ENCODE measurements at places on chromosomes 3 and 15.

GRCh38 chr3:150351398-150351797, 56.7 kb upstream of the TSC22D2 start:
- DNase-seq, result no peak

- DNase-seq, result no peak
These were observed 57.6 kb downstream of the RARB start for GRCh38 chr3:25485673-25486072.

GRCh38 chr3:126320517-126321293, 36.5 kb downstream of the KLF15 start:
- peak; percentile 77 for DNase-seq

- no peak for DNase-seq
These were observed 13.8 kb downstream of the MUC13 start for GRCh38 chr3:124920718-124921117.

DNA sequence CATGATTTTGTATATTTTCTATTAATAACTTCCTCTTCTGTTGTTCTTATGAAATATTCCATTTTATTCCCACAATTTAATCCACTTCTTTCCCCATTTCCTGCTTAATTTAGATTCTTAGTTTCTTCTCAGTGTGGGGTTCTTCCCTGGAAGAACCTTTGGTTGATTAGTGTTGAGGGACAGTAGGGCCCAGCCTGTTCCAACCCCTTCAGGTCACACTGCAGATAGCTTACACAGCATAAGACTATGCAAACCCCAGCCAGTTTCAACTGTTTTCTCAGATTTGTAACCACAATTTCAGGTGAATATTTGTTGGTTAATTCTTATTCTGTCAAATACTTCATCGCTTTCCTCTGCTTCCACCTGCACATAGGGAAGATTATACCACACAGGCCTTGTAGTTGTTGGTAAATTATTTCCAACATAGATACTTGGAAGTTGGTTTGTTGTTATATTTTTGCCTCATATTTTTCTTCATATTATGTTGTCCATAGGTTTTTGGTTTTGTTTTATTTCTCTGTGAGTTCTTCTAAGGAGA, 34.7 kb downstream of the AADACL2 start:
- DNase-seq, result peak; percentile 5

DNA sequence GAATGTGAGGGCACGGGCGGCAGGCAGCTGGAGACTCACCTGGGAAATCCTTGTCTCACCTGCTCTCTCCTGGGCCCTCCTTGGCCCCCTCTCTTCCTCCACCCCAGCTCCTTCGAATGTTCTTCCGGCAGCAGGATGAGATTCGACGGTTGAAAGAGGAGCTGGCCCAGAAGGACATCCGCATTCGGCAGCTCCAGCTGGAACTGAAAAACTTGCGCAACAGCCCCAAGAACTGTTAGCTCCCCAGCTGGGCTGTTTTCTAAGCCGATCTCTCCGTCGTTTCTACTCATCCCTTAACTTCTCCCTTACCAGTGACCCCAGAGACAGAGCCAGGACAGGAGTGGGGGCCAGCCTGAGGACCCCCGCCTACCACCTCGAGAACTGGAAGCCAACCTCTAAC, 95.0 kb downstream of the ANP32A start:
- DNase-seq, result peak; percentile 62

- no peak for DNase-seq
These were observed 20.1 kb downstream of the IFT57 start for GRCh38 chr3:108202080-108202479.

DNA sequence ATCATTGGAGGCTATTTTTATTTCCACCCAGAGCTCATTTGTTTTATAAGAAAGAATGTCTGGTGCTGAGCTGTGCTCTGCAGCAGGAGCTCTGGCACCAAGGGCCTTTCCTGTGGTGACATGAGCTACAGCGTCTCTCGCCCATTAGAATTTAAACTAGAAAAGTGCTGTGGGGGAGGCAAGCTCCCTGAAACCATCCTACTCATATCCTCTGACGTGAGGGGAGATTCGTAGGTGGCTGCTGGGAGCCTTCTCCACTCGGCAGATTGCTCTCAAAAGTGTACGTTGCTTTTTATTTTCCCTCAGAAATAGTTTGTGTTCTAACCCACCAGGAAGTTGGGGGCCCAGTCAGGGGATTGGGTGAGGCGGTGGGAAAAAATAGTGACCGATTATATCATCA, 76.3 kb upstream of the ARHGEF3 start:
- no peak for DNase-seq

DNA sequence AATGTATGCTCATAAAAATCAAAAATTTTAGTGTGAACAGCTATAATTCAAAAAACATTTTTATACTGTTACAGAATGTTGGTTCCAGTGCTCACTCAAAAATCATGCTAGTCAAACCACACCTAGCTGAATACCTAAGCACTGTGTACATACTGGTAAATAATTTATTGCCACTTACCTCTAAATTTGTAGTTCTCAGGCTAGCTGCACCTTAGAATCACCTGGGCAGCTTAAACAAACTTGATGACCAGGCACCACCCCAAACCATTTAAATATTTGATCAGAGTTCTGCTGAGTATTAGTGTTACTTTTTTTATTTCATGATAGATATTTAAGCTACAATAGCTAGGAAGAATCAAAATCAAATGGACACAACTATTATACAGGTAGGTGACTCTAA, 32.3 kb upstream of the TMCO5A start:
- no peak for DNase-seq

- DNase-seq, result no peak
These were observed 154.3 kb upstream of the CCDC54 start for GRCh38 chr3:107222907-107223306.

GRCh38 chr3:130258532-130258952, 86.9 kb upstream of the COL6A5 start:
- peak; percentile 68 for DNase-seq

- DNase-seq, result peak; percentile 48
These were observed 23.8 kb downstream of the VPS39 start for GRCh38 chr15:42184296-42184695.

GRCh38 chr3:188693435-188693834, 478.3 kb upstream of the TPRG1 start:
- DNase-seq, result no peak

DNA sequence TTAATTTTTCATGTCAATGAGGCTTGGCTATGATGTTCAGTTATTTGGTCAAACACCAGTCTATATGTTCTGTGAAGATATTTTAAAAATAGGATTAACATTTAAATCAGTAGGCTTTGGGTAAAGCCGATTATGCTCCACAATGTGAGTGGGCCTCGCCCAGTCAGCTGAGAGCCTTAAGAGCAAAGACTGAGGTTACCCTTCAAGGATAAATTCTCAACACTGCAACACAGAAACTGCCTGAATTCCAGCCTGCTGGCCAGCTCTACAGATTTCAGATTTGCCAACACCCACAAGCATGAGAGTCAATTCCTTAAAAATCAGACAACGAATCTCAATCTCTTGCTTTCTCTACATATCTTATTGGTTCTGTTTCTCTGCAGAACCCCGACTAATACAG, 188.3 kb downstream of the PLCH1 start:
- DNase-seq, result no peak

GRCh38 chr3:151875759-151876158, 2.3 kb downstream of the SUCNR1 start:
- DNase-seq, result no peak

- no peak for DNase-seq
These were observed 318.5 kb upstream of the TBL1XR1 start for GRCh38 chr3:177515786-177516157.

DNA sequence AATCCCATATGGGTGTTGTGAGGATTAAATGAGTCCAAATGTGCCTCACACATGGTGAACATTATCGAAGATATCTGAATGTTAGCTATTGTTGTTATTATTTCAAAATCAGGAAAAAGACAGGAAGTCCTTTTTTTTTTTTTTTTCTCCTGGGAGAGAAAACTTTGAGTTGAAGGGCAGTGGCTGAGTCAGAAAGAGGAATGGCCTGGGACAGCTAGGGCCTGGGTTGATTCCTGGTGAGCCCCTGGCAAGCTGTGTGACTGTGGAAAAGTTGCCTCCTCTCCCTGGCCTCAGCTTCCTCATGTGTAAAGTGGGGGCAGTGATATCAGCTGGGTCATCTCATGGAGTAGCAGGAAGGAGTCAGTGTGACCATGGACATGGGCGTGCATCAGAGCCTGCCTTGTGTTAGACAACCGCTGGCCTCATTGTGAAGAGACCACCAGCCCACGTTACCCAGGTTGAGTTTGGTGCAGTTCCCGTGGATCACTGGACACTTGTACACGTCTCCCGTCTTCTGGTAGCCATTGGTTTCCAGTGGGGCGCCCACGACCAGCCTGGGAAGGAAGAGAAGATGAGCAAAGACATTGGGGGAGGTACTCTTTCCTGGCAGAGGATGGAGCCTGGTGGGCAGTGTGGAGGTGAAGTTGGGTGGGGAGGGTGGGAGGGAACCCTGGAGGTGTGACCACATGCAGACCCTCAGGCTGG, 63.1 kb downstream of the ITGA11 start:
- DNase-seq, result peak; percentile 79

DNA sequence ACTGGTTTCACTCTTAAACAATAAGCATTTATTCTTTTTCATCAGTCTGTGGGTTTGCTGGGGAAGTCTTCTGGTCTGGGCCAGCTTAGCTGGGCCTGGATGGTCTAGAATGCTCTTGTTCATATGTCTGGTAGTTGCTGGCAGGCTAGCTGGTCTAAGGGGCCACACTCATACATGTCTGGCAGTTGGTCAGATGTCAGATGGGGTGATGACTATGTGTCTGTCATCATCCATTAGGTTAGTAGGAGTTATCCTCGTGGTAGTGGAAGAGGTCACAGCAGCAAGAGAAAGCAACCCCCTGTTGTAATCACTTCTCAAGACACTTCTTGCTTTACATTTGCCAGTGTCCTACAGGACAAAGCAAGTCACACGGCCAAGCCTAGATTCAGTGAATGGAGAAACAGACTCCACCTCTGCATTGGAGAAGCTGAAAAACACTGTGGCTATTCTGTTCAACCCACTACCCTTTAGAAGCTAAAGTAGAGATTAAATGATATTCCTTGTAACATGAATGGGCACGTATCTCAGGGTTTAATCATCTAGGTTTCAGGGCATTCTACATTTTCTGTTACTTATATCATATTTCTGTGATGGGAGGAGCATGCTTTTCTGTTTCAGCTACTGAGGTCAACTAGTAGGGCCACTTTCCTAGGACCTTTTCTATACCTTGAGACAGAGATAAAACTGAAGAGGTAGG, 5.5 kb upstream of the ARID3B start:
- DNase-seq, result no peak

- no peak for DNase-seq
These were observed 313.4 kb upstream of the STT3B start for GRCh38 chr3:31219131-31219843.

DNA sequence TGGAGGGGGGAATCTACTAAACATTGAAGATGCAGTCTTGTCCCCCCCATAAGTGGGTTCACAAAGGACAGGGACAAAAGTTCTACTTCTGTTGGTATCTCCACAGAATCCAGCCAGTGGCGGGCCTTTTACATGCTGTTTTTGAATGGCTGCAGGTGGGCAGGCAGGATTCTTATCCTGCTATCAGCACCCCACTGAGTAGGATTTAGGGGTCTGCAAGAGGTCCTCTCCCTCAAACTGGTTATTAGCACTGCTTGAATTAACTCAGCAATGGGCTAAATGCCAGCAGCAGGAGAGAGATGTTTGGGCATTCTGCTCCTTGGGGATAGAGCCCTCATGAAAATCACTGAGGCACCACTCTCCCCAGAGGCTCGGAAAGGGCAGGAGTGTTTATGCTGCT, 40.3 kb downstream of the SEMA5B start:
- DNase-seq, result no peak

DNA sequence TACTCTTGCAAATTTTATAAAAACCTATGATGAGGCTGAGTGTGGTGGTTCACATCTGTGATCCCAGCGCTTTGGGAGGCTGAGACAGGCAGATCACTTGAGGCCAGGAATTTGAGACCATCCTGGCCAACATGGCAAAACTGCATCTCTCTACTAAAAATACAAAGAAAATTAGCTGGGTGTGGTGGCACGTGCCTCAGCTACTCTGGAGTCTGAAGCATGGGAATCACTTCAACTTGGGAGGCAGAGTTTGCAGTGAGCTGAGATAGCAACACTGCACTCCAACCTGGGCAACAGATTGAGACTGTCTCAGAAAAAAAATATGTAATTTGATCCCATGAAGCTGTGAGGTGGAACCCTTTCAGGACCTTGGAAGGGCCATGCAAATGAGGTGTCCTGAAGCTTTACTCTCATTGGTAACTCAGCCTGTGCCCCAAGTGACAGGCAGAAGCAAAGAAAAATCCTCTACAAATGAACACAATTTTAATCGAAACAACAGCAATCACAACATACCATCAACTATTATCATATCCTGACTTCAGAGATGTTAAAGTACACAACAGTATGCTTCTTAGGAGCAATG, 84.6 kb upstream of the CDV3 start:
- peak; percentile 70 for DNase-seq

DNA sequence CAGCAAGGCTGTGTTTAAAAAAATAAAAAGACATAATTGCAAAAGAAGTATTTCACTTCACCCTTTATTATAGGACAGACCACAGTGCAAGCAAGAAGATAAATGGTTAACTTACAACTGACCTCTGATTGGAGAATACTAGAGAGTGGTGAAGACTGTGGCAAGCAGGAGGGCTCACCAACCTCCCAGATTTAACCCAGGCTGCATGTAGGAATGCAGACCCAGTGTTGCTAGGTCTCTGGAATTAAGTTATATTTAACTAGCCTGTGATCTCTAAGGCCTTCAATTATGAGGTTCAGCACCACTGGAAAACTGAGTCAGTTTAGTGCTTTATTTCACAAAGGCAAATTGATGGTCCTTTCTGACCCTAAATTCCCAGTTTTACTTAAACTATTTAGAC, 436.6 kb downstream of the LPP start:
- DNase-seq, result no peak

- no peak for DNase-seq
These were observed 32.6 kb downstream of the PPCDC start for GRCh38 chr15:75056036-75056435.

DNA sequence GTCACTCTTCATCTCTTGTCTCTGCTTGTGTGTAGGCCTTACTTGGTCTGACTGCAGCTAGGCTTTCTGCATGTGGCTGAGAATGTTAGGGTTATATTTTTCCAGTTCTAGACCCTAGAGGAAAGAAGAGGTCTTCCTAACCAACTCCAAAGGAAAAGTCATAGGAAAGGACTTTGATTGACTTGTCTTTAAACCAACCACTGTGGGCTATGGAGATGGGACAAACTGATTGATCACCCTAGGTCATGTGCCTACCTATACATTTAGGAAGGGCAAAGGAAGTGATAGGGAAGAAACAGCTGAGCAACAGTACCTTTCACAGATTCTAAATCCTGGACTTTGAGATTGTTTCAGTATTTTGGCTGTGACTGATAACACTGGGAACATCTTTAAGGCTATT, 16.5 kb upstream of the TBC1D23 start:
- DNase-seq, result no peak

GRCh38 chr3:177554895-177555759, 357.8 kb upstream of the TBL1XR1 start:
- DNase-seq, result peak; percentile 92
